ENCODE measurements at places on chromosomes 6 and 20.

GRCh38 chr6:50825375-50826036 is 6.8 kb downstream of the TFAP2B start:
- no peaks in the 10 kb centered on the region for H3K36me3 ChIP-seq
- no peak for DNase-seq
- no peak overlapping the region for H3K27ac ChIP-seq

DNA sequence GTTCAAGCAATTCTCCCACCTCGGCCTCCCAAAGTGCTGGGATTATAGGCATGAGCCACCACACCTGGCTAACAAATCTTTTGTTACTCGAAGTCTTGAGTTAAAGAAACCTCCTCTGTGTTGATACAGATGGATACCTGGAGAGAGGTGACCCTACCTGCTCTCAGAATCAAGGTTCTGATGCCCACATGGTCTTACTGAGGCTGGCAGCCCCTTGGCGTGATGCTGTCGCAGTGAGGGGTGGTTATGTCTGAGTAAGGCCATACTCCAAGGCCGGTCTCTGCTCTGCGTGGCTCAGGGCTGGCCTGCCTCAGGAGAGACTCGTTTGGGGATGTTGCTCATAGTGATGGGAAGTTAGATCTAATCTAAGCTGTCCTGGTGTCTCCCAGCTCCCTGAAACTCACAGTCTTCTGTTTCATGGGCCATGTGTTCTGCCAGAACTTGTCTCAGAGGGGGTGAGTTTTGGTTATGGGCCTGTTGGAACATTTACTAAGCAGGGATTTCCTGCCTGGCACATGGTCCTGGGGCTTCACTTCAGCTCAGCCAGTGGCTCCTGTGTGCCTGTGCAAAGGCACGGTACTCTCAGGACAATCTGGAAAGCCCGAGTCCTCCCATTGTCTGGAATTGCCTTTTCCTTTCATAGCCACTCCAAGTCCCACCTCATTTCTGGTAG is 17.5 kb upstream of the TRAF3IP2 start:
- no peak overlapping the region for H3K4me3 ChIP-seq
- H3K36me3 ChIP-seq, result no peaks in the 10 kb centered on the region
- H3K27me3 ChIP-seq, result no peaks in the 10 kb centered on the region
- no peak for DNase-seq

DNA sequence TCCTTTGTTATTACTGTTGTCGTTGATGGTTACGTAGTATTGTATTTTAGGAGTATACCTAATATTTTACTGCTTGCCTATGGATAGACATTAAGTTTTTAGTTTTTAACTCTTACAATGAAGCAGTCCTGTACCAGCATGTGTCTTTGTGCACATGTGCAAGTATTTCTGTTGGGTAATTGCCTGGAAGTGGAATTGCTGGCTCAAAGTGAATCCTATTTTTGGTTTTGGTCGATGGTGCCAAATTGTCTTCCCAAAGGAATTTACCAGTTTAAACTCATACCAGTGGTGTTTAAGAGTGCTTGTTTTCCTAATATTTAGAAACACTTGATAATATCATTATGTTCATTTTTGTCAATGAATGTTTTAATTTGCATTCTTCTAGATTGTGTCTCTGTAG is 75.5 kb downstream of the ANKS1A start:
- H3K36me3 ChIP-seq, result peaks cover 6% of the 10 kb centered on the region
- H3K4me1 ChIP-seq, result peaks cover 6% of the 10 kb centered on the region
- no peak overlapping the region for H3K4me3 ChIP-seq
- DNase-seq, result no peak

DNA sequence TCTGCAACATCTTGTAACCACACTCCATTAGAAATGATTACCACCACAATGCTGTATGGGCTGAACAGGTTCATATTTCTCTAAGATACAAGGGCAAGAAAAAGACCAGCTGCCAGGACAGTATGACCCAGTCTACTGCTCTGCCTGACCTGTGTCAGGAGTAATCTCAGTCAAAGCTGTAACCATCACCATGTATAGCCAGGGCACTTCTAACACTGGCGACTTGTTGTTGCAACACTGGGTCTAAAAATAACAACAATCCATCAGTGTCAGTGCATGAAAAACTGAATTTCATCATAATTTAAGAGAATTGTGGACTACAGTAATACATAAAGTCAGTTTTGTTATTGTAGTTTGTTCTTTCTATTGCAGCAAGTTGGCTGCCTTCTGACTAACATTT is 738.6 kb upstream of the ADGRB3 start:
- no peak overlapping the region for H3K27ac ChIP-seq
- no peaks in the 10 kb centered on the region for H3K4me1 ChIP-seq
- no peak overlapping the region for H3K4me3 ChIP-seq
- H3K27me3 ChIP-seq, result no peaks in the 10 kb centered on the region
- no peak for DNase-seq
- no peaks in the 10 kb centered on the region for H3K36me3 ChIP-seq

GRCh38 chr6:2378891-2379652 is 133.7 kb upstream of the GMDS start:
- no peak for DNase-seq
- no peaks in the 10 kb centered on the region for H3K4me1 ChIP-seq
- H3K36me3 ChIP-seq, result no peaks in the 10 kb centered on the region
- H3K4me3 ChIP-seq, result no peak overlapping the region

- peaks cover 16% of the 10 kb centered on the region for H3K36me3 ChIP-seq
- no peak for DNase-seq
- no peaks in the 10 kb centered on the region for H3K27me3 ChIP-seq
- peaks cover 17% of the 10 kb centered on the region for H3K4me1 ChIP-seq
Observed at GRCh38 chr6:143647732-143648131, 30.0 kb upstream of the PHACTR2 start.

DNA sequence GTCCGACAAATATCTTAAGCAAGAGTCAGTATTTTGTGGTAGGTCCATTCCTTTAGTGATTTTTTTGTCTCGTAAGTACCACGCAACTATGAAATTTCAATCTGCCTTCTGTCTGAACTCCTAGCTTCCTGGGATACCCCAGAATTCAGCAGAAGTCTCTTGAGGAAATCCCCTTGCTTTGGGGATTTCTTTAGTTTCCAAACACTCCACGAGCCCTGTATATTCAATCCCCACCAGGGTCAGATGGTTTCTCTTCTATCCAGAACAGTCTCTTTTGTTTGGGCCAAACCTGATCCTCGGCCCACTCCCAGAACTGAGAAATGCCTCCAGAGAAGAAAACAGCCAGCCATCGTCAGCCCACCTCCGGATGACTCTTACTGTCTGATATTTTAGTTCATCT is 113.0 kb downstream of the CHD6 start:
- no peak overlapping the region for H3K4me3 ChIP-seq
- H3K4me1 ChIP-seq, result peaks cover 16% of the 10 kb centered on the region
- DNase-seq, result no peak
- peaks cover 46% of the 10 kb centered on the region for H3K36me3 ChIP-seq
- H3K27me3 ChIP-seq, result no peaks in the 10 kb centered on the region

- H3K4me3 ChIP-seq, result no peak overlapping the region
- H3K27me3 ChIP-seq, result peaks cover 3% of the 10 kb centered on the region
- H3K27ac ChIP-seq, result no peak overlapping the region
Observed at GRCh38 chr6:19925533-19925932, 88.4 kb downstream of the ID4 start.

- no peaks in the 10 kb centered on the region for H3K27me3 ChIP-seq
- H3K4me1 ChIP-seq, result peaks cover 98% of the 10 kb centered on the region
- H3K36me3 ChIP-seq, result peaks cover 87% of the 10 kb centered on the region
- peak overlapping the region; percentile 98 for H3K27ac ChIP-seq
- peak overlapping the region; percentile 74 for H3K4me3 ChIP-seq
- DNase-seq, result no peak
Observed at GRCh38 chr6:111802720-111803330, 70.4 kb downstream of the FYN start.

- no peak overlapping the region for H3K4me3 ChIP-seq
- no peak overlapping the region for H3K27ac ChIP-seq
- H3K4me1 ChIP-seq, result no peaks in the 10 kb centered on the region
Observed at GRCh38 chr6:125111219-125111983, 42.2 kb upstream of the TPD52L1 start.

DNA sequence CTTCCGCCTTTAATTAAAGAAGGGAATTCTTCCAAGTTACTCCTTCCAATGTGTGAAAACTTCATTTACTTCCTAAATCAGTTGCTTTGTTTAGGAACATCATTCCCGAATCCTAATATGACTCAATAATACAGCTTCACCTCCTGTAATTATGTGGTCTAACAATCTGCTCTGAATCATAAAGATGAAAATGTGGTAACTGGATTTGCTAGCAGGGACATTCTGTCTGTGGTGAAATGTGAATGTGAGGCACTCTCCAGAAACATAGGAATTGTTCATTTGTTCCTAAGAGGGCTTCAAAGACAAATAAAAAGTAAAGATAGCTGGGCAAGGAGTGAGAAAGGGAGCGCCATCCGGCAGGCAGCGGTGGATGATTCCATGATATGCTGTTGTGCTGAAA is 678.1 kb downstream of the KIF16B start:
- H3K27me3 ChIP-seq, result no peaks in the 10 kb centered on the region
- DNase-seq, result no peak
- no peak overlapping the region for H3K27ac ChIP-seq
- H3K4me1 ChIP-seq, result peaks cover 13% of the 10 kb centered on the region
- H3K36me3 ChIP-seq, result no peaks in the 10 kb centered on the region

DNA sequence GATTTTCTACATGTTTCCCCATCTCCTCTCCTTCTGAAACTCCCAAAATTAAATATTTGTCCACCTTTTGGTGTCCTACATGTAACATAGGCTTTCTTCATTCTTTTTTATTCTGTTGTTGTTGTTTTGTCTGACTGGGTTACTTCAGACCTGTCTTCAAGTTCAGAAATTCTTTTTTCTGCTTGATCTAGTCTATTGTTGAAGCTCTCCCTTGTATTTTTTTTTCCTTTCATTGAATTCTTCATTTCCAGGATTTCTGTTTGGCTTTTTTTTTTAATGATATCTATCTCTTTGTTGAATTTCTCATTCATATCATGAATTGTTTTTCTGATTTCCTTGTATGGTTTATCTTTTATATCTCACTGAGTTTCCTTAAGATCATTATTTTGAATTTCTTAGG is 20.6 kb upstream of the LGSN start:
- H3K27ac ChIP-seq, result no peak overlapping the region
- DNase-seq, result no peak
- no peaks in the 10 kb centered on the region for H3K27me3 ChIP-seq
- H3K4me1 ChIP-seq, result no peaks in the 10 kb centered on the region

- H3K27ac ChIP-seq, result no peak overlapping the region
- H3K4me1 ChIP-seq, result no peaks in the 10 kb centered on the region
- no peak overlapping the region for H3K4me3 ChIP-seq
- no peak for DNase-seq
- H3K36me3 ChIP-seq, result no peaks in the 10 kb centered on the region
Observed at GRCh38 chr6:50936277-50936681, 117.6 kb downstream of the TFAP2B start.

DNA sequence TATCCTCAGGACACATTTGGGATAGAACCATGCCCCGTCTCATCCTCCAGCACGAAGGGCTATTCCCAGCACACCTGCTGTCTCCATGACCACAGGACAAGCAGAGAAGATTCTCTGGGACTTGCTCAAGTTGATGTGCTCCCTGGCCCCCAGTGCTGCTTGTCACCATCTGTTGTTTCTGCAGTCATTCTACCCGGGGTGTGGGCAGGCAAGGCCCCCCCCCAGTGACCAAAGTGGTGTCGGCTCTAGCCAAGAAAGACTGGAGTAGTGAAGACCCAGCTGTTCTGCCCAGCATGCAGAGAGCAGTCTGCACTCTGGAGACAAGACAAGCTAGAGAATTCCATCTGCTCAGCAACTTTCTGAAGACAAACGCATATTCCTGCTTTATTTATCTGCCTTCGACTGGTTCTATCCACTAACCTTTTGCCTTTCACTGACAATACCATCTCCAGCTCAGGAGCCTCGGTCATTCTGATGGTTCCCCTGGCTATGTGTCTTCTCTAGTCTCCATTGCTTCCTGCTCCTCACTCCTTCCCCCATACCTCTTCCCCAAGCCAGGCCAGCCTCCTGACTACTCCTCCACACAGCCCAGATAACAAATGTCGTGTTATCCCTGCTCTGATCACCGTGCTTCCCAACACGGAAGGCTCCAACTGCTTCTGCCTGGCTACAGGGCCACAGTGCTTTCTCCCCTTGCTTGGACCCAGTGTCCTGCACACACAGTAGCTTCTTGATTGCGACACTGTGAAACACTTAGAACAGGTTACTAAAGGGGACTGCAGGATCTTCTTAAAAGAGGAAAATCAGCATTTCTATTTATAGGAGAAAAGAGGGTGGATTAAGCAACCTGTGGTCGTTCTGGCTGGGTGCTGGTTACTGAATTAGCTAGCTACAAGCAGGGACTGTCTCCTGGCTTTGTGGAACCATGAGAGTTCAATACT is 86.7 kb upstream of the EMILIN3 start:
- no peak overlapping the region for H3K27ac ChIP-seq
- H3K4me3 ChIP-seq, result no peak overlapping the region
- no peaks in the 10 kb centered on the region for H3K27me3 ChIP-seq
- DNase-seq, result no peak
- no peaks in the 10 kb centered on the region for H3K4me1 ChIP-seq

GRCh38 chr20:12019715-12020114 is 102.0 kb downstream of the BTBD3 start:
- no peaks in the 10 kb centered on the region for H3K4me1 ChIP-seq
- DNase-seq, result no peak
- H3K4me3 ChIP-seq, result no peak overlapping the region
- no peak overlapping the region for H3K27ac ChIP-seq
- no peaks in the 10 kb centered on the region for H3K36me3 ChIP-seq

- H3K4me3 ChIP-seq, result no peak overlapping the region
- no peaks in the 10 kb centered on the region for H3K36me3 ChIP-seq
- H3K4me1 ChIP-seq, result no peaks in the 10 kb centered on the region
- H3K27ac ChIP-seq, result no peak overlapping the region
- peaks cover 7% of the 10 kb centered on the region for H3K27me3 ChIP-seq
Observed at GRCh38 chr20:54431156-54431944, 44.0 kb upstream of the DOK5 start.

DNA sequence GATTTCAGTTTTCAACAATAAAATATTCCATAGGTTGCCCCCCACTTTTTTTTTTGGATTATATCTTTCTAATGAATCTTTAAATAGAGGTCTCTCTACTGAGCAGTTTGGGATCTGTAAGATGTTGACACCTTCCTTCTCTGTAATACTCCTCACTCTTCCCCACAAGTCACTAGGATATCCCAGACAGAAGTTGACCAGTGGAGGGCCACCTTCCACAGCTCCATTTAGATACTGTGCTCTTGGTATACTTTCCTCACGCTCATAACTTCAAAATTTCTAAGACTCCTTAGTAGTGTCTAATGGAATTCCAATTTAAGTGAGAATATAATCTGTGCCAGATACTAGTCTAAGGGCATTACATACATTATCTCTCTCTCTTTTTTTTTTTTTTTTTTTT is 159.0 kb upstream of the BEND3 start:
- no peak overlapping the region for H3K27ac ChIP-seq
- no peaks in the 10 kb centered on the region for H3K27me3 ChIP-seq
- H3K4me3 ChIP-seq, result no peak overlapping the region
- peaks cover 20% of the 10 kb centered on the region for H3K36me3 ChIP-seq
- H3K4me1 ChIP-seq, result peaks cover 3% of the 10 kb centered on the region

- H3K27me3 ChIP-seq, result no peaks in the 10 kb centered on the region
- no peak for DNase-seq
- H3K4me3 ChIP-seq, result no peak overlapping the region
- peak overlapping the region; percentile 54 for H3K27ac ChIP-seq
Observed at GRCh38 chr20:53930651-53931504, 139.5 kb downstream of the BCAS1 start.

GRCh38 chr6:103819509-103819908 is 1040.2 kb downstream of the HACE1 start:
- H3K4me3 ChIP-seq, result no peak overlapping the region
- H3K36me3 ChIP-seq, result no peaks in the 10 kb centered on the region
- H3K4me1 ChIP-seq, result no peaks in the 10 kb centered on the region
- H3K27me3 ChIP-seq, result no peaks in the 10 kb centered on the region

Measured in activated T-cell treated with anti-CD3 and anti-CD28 coated beads, Interleukin-2, amount 50 U/mL, for 24 hours (primary cell).